ENCODE measurements at places on chromosomes 2 and 18.

GRCh38 chr2:213562539-213563180 is 278.4 kb downstream of the SPAG16 start:
- no peak for DNase-seq

GRCh38 chr18:48866028-48866733 is 84.6 kb downstream of the SMAD7 start:
- DNase-seq = peak; percentile 91

DNA sequence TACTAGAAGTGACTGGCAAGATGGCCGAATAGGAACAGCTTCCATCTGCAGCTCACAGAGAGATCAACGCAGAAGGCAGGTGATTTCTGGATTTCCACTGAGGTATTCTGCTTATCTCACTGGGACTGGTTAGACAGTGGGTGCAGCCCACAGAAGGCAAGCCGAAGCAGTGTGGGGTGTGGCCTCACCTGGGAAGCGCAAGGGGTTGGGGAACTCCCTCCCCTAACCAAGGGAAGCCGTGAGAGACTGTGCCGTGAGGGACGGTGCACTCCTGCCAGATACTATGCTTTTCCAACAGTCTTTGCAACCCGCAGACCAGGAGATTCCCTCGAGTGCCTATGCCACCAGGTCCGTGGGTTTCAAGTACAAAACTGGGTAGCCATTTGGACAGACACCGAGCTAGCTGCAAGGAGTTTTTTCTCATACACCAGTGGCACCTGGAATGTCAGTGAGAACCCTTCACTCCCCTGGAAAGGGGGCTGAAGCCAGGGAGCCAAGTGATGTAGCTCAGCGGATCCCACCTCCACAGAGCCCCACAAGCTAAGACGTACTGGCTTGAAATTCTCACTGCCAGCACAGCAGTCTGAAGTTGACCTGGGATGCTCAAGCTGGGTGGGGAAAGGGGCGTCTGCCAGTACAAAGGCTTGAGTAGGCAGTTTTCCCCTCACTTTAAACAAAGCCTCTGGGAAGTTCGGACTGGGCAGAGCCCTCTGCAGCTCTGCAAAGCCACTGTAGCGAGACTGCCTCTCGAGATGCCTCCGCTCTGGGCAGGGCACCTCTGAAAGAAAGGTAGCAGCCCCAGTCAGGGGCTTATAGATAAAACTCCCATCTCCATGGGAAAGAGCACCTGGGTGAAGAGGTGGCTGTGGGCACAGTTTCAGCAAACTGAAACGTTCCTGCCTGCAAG is 40.1 kb downstream of the PLEK start:
- DNase-seq = no peak

DNA sequence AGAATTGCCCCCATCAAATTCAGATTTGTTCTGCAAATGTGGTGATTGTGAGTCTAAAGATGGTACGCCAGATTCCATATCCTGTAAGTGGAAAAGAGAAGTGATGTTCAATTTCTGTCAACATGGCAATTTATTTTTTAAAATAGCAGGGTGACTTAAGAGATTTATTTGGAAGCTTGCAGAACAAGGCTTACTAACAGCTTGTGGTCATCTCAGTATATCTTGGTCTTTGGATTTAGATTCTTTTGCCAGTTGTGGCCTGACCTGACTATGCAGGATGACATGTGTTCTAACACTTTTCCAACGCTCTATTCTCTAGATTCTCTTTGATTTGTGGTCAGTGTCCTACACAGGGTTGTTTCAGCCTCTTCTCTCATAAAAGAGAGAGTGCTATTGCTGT is 74.4 kb downstream of the MAP3K20 start:
- no peak for DNase-seq

DNA sequence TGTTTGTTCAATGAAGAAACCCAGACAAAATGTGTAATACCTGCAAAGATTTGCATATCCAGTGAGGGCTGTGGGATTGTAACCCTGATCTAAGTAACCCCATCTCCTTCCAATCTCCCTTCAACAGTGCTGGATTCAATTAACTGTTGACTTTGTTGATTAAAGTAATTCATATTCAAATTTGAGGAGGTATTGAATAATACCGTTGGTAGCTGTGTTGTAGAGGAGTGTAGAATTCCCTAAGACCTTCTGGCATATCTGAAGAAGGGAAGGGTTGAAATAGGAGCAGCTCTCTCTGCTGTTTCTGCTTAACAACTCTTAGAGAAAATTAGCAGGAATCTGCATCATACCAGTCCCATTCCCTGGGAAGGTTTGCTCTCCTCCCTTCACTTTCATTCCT is 28.2 kb downstream of the MAIP1 start:
- no peak for DNase-seq

DNA sequence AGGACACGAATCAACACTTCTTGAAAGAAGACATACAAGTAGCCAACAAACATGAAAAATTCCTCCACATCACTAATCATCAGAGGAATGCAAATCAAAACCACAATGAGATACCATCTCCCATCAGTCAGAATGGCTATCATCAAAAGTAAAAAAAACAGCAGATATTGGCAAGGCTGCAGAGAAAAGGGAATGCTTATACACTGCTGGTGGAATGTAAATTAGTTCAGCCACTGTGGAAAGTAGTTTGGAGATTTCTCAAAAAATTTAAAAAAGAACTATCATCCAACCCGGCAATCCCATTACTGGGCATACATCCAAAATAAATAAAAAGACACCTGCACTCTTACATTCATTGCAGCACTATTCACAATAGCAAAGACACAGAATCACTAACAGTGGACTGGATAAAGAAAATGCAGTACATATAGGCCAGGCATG is 78.7 kb downstream of the GRB14 start:
- DNase-seq = peak; percentile 19

DNA sequence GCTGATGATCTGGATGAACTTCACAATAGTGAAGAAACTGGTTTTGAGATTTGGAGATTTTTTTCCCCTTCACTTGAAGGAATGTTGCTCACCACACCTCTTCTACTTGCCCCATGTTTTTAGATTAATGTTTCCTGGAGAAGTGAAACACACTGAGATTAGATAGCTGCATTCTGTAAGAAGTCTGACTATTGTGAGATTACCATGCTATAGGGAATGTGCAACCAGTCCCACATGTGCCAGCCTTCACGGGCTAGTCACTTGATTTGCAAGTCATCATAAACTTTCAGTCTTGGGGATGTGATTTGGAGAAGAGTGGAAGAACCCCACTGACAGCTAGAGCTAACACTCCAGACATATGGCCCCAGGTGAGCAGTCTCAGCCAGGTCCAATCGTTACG is 7.4 kb upstream of the CCNYL1 start:
- no peak for DNase-seq
